Bronchial smooth muscle cell (primary cell): ENCODE measurements at places on chromosomes 5 and 9. TPM values are rescaled to one million over a fixed set of nuclear protein-coding genes. Genes with fewer than 3 reads are reported as not detected.

The PSMD5 gene
- 14.1 and 21.8 TPM in 2 replicates for total RNA-seq

The BAAT gene
- 0.16 TPM in 1 of 2 replicates, not detected in the other for total RNA-seq

The FOXD4L3 gene
- total RNA-seq, result not detected in 2 replicates

The FRMD3 gene
- total RNA-seq, result 0.26 and 0.79 TPM in 2 replicates

The PRR16 gene
- total RNA-seq, result 1.6 and 5.2 TPM in 2 replicates

The PKD2L2 gene
- total RNA-seq, result not detected in 2 replicates

The LCN12 gene
- not detected in 2 replicates for total RNA-seq

The TMEM215 gene
- total RNA-seq, result not detected in 2 replicates

The TUSC1 gene
- 3.5 and 3.8 TPM in 2 replicates for total RNA-seq

The PCDHGA7 gene
- total RNA-seq, result 5.7 and 11.5 TPM in 2 replicates

The CTNND2 gene
- total RNA-seq, result not detected in 2 replicates

The CFAP157 gene
- 0.09 and 0.16 TPM in 2 replicates for total RNA-seq

The NACC2 gene
- total RNA-seq, result 11.5 and 12.9 TPM in 2 replicates

The FAM153A gene
- total RNA-seq, result not detected in 2 replicates

The EEIG1 gene
- 7.1 and 14.7 TPM in 2 replicates for total RNA-seq

The PIP5KL1 gene
- 3.5 and 4.3 TPM in 2 replicates for total RNA-seq

The PCDHAC2 gene
- under 0.01 and 0.09 TPM in 2 replicates for total RNA-seq

The GNA14 gene
- 0.09 and 0.16 TPM in 2 replicates for total RNA-seq

The ARSI gene
- total RNA-seq, result 9.9 and 16.3 TPM in 2 replicates

The ALDOB gene
- total RNA-seq, result not detected in 2 replicates

The DPYSL3 gene
- total RNA-seq, result 115 and 180 TPM in 2 replicates

The IQGAP2 gene
- total RNA-seq, result 1.1 and 2.1 TPM in 2 replicates

The PCDHA7 gene
- 0.26 and 0.47 TPM in 2 replicates for total RNA-seq

The ARL14EPL gene
- 0.69 TPM in 1 of 2 replicates, not detected in the other for total RNA-seq

The UBAP2 gene
- total RNA-seq, result 16.7 and 22.0 TPM in 2 replicates

The AJM1 gene
- 0.95 and 1.5 TPM in 2 replicates for total RNA-seq

The PDCD1LG2 gene
- 1.9 and 2.7 TPM in 2 replicates for total RNA-seq

The SLCO6A1 gene
- not detected in 2 replicates for total RNA-seq

The PCDHGA1 gene
- total RNA-seq, result 1.3 and 1.9 TPM in 2 replicates

The POLE3 gene
- 14.6 and 19.1 TPM in 2 replicates for total RNA-seq
